ENCODE measurements at places on chromosomes 11 and 22.

DNA sequence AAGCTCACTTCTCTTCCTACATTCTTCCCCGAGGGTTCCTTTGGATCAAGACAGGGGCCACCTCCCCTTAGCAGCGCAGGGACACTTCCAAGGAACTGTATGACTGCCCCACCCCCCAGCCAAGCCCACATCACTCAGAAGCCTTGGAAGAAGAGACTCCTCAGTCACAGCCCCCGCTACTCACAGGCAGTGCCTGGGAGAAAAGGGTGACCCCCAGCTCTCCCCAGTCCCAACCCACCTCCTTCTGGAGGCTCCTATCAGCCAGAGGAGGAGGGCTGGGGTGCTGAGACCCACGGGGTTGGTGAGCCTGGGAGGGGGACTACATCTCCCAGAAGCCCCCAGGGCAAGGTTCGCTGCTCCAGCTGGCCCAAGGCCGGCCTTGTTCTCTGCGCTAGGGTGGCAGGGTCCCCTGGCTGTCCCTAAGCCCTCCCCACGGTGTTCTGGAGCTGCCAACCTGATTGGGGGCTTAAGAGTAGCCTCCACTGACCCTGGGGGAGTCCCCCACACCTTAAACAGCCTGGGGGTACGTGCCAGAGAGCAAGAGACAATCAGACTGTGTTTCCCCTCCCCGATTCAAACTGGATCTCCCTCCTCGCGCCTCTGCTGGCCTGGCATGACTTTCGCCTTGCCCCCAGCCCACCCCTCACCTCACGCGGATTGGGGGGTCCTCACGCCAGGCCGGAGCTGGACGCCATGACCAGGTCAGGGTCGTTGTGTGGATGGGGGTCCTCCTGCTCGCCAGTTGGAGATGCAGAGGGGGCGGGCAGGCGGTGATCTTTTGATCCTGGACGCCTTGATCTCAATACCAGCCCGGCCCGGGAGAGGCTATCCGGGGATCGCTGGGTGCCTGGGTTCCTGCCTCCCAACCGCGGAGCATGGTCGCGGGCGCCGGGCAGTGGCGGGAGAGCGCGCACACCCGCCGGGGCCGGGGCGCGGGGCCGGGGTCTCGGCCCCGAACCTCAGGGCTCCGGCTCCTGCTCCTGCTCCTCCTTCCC lies 838 bp downstream of the BCL9L start:
- DNase-seq = no peak

GRCh38 chr11:2933375-2934020 lies 4.3 kb upstream of the PHLDA2 start:
- no peak for DNase-seq

GRCh38 chr11:30365793-30366517 lies 43.1 kb downstream of the ARL14EP start:
- DNase-seq = no peak

- no peak for DNase-seq
Measured at GRCh38 chr11:73233692-73234470, 15.8 kb downstream of the P2RY2 start.

DNA sequence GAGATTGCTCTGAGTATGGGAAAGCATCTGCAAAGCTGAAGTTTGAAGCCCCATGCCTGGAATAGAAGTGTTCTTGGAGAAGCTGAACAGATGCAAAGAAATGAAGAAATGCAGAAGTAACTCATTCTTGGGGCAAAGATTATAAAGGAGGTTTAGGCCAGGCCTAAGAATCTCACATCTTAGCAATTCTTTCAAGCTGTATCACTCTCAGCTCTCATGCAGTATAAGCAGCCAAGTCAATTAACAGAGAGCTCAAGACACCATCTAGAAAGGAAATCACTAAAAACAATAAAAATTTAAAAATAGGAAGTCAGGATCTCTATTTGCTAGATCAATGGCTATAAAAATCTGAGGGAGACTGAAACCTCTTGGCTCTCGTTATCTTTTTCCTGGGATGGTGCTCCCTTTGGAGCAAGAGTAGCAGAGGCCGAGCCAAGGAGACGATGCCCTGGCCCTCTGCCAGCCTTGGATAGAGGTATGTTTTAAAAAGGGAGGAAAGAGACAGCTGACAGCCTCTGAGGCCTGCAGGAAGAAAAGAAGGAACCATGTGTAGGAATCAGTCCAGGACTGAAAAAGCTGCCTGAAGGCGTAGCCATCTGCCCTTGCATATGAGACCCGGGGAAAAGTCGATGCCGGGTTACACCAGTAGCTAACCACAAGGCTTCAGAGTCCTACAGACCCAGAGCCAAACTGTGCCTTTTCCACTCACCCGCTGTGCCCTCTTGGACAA lies 229.8 kb downstream of the BLID start:
- no peak for DNase-seq

- no peak for DNase-seq
Measured at GRCh38 chr11:44746894-44747293, 20.1 kb downstream of the TSPAN18 start.

GRCh38 chr11:68189082-68189481 lies 24.0 kb downstream of the KMT5B start:
- no peak for DNase-seq

DNA sequence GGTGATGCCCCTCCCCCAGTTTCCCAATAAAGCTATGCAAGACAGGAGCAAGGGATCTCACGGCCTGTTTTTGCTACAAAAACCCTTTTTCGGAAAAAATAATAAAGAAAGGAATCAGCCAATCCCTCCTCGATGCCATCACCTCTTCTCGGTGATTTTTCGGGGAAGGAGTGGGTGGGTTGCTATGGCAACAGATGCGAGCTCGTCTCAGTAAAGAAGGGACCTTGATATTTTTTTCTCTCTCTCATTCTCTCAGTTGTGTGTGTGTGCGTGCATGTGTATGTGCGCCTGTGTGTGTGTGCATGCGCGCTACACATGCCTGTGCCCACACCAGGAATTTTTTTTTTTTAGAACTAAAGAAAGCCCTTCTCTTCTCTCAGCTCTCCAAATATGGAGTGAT lies 3.8 kb upstream of the NPAS4 start:
- DNase-seq = no peak

- no peak for DNase-seq
Measured at GRCh38 chr11:46528445-46529094, 65.3 kb downstream of the AMBRA1 start.

GRCh38 chr11:72759468-72759985 lies 7.3 kb upstream of the ARAP1 start:
- peak; percentile 43 for DNase-seq

DNA sequence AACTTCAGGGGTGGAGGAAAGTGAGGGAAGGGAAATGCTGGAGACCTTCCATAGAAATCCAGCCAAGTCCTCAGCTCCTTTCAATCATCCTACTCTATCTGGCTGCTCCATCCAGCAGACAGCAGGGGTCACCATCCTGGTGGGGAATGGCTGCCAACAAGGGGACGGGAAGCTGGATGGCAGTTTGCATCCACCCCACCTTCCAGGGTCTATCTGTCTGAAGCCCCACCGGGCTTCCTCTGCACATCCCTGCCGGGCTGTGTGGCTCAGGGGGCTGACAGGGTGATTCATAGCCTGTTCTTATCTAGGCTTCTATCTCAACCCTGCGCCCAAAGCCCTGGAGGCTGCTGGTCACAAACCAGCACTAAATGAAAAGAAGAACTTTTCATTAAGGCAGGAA lies 1.1 kb downstream of the SYTL2 start:
- no peak for DNase-seq

- no peak for DNase-seq
Measured at GRCh38 chr22:44291674-44292360, 20.9 kb downstream of the SHISAL1 start.

- peak; percentile 68 for DNase-seq
Measured at GRCh38 chr11:72040491-72041363, 39.6 kb downstream of the NUMA1 start.

GRCh38 chr22:38177926-38178604 lies 3.6 kb downstream of the PLA2G6 start:
- no peak for DNase-seq

GRCh38 chr11:93517611-93518010 lies 25.6 kb downstream of the SMCO4 start:
- DNase-seq = no peak

DNA sequence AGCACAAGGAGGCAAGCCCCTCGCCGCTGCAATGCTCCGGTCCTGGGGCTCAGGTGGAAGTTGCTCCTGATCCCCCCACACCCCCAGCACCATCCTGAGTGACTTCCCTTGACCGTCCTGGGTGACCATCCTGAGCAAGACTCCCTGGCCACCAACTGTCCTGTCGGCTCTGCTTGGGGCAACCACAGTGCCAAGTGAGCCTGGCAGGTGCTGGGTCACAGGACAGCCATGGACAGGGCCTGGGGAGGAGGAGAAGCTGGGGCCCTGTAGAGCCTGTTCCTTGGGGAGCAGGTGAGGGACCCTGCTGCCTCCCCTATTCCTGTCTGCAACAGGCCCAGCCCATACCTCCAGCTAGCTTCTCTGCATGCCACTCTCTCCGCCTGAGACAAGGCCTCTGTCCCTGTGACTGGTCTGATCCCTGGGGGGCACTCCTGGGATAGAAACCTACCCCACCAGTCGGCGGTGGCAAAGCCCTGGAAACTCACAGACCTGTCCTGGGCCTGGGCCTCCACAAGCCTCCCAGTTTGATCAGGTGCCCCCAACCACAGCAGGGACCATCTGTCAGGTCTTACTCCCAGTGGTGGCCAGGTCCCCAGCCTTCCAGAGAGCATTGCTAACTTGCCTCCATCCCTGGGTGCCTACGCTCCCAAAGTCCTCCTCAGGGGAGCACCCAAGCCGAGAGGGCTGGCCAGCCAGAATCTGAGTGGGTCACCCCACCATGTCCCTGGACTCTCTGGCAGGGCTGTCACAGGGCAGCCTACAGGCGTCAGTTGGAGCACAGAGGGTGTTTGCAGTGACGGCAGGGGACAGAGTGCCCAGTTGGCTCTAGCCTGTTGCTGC lies 68.7 kb upstream of the WNT7B start:
- DNase-seq = no peak

DNA sequence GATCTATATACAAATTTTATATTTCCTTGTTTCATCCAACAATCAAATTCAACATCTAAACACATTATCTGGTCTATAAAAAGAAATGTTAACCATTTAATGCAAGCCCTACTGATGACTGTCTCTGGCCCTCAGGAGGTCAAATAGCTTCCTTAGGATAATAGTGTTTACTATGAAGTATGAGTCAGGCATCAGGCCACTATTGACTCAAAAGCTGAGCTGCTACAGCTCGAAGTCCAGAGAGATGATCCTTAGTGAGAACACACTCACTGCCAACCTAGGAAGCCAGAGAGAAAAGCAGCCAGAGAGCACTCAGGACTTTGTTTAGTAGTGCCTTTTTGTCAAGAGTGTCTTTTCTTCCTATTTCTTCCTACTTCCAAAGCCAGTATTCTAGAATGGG lies 171.8 kb downstream of the SOX6 start:
- no peak for DNase-seq

DNA sequence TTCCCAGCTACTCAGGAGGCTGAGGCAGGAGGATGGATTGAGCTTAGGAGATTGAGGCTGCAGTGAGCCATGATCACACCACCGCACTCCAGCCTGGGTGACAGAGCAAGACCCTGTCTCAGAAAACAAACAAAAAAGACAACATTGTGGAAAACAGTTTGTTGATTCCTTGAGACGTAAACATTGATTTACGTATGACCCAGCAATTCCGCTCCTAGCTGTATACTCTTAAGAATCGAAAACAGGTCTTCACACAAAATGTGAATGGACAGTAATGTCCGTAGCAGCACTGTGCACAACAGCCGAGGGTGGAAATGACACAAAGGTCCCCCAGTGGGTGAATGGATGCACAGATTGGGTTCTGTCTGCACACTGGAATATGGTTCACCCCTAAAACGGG lies 49.3 kb downstream of the LRP5 start:
- no peak for DNase-seq

- no peak for DNase-seq
Measured at GRCh38 chr11:6094186-6094585, 13.3 kb upstream of the OR56B4 start.

GRCh38 chr22:37896181-37896592 lies 9.9 kb upstream of the MICALL1 start:
- no peak for DNase-seq

- no peak for DNase-seq
Measured at GRCh38 chr11:127733552-127733951, 733.0 kb upstream of the KIRREL3 start.

DNA sequence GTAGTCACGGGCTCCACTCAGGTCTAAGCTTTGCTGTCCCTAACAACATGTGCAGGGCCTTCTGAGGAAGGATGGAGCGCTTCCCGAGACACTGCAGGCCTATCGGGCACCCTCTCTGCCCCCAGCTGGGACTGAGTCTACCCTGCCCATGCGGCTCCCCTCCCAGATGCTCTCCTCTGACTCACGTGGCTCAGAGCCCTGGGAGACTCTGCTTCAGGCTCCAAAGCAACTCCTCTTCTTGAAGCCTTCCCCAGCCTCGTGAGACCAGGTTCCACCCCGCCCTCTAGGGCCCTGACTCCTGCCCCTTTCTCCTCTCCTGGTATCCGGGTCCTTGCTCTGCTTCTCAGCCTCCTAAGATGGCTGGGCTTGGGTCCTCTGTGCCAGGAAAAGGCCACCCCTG lies 28.4 kb upstream of the ARFGAP3 start:
- DNase-seq = no peak
